ENCODE measurements at places on chromosomes 16 and 17.
A peak's percentile ranks its signal among the peaks of the same experiment; 100 is the strongest.

DNA sequence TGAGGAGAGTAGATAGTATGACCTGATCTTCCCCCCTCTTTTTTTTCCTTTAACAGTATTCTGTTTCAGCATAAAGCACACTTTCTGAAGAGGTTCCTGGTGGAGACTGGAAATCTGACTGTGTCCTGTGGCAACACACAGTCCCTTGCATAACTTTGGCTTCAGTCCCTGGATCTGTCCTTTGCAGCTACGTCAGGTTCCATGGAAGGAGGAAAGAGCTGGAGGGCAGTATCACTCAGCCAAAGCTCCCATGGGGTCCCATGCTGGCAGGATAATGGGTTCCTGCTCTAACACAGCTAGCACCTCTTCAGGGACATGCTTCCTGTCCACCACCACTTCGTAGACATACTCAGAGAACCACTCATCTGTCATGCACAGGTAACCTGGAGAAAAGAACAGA is 13.3 kb upstream of the SLC6A4 start:
- DNase-seq: no peak

DNA sequence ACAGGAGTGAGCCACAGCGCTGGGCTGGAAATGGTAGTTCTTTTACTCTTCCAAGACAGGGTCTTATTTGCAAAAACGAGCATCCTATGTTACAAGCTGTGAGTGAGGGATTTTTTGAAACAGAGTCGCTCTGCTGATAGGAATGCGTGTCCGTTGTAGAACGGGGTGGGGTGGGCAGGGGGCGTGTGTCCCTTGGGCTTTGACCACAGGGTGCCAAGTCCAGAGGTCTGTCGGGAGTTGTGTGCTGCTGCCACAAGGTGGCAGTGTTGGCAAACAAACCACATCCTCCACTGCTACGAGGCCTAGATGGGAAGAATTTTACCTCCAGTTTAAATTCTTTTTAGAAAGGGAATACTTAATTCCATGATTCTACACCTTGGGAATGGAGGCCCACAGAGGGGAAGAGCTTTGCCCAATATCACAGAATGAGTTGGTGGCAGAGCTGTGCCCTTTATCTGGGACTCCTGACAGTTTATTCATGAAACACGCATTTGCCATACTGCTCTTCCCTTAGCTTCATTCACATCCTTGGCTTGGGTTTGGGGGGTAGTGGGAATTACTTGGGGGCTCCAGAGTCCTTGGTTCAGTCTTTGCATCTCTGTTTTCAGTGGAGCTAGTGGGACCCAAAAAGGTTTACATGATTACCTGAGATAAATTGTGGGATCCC is 30.6 kb upstream of the ETV4 start:
- peak; percentile 8 for DNase-seq

DNA sequence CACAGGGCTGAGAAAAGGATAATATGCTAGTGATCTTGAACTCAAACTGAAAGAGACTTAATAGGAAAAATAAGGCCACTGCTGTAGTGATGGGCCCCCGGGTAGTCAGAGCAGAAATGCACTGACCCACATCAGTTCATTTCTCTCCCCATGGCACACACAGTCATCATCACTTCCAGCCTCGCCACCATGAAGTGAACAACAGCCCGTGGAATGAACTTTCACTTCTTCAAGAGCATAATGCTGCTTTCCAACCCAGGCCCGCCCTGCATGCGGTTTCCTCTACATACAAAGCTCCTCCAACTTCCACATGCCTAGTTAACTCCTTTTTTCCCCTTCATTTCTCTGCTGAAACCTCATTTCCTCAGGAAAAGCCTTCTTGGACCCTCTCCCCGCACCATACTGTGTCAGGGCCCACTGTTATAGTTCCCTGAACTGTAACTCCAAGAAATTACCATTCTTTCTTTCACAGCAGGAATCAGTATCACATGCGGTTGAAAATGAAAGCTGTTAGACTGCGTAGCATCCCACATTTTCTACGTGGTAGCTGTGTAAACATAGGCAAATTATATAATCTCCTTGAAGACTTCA is 65.8 kb upstream of the SMIM36 start:
- DNase-seq: peak; percentile 34

GRCh38 chr16:52512297-52512987 is 34.5 kb downstream of the TOX3 start:
- no peak for DNase-seq

GRCh38 chr16:30767767-30768465 is 5.8 kb downstream of the RNF40 start:
- no peak for DNase-seq

- no peak for DNase-seq
These were observed 322.4 kb downstream of the CBLN1 start for GRCh38 chr16:48959204-48959603.

GRCh38 chr16:13606804-13607203 is 313.1 kb upstream of the ERCC4 start:
- DNase-seq: no peak

DNA sequence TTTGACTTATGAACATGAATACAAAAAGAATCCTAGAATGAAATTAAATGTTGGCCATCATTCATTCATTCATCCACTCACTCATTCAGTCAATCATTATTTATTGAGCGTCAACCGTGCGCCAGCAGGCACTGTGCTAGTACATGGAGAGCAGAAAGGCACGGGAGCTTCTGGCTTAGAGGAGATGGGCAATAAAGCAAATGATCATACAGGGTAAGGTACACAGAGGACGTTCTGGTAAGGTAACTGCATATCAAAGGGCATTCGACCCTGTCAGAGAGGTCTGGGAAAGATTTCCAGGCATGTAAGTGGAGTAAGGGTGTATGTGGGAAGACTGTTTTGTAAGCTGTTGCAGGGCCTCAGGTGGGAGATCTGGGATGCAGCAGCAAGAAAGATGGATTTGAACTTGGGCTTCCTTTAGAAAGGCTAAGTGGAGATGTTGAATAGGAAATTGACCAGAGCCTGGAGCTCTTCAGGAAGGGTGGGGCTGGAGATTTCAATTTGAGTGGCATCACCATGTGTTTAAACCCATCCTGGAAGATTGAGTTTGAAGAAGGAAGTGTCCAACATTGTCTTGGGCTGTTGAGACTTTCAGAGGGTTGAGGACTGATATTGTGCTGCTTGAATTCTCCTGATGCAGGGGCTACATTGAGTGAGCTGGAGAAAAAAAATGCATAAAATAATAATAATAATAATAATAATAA is 2.8 kb upstream of the MSI2 start:
- no peak for DNase-seq

GRCh38 chr17:37791447-37792399 is 46.9 kb upstream of the HNF1B start:
- DNase-seq: peak; percentile 20

- DNase-seq: no peak
These were observed 33.9 kb upstream of the SEC14L1 start for GRCh38 chr17:77106874-77107358.

DNA sequence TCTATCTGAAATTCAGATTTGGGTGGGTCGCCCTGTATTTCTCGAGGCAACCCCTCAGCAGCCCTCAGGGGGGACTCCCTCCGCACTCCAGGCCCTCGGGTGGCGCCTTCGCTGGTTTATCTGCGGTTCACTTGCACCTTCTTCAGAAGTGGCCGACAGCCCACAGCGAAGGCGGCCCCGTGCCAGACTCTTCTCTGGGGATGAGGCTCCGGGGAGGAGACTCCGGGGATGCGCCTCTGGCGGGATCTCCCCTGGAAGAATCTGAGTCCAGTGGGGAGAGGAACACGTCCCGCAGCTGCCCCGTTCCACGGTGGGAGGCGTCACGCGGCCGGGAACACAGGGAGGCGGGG is 63.9 kb upstream of the DNAJA2 start:
- peak; percentile 6 for DNase-seq

GRCh38 chr17:78719630-78720298 is 62.3 kb downstream of the CYTH1 start:
- DNase-seq: no peak

GRCh38 chr16:55035956-55036355 is 105.3 kb downstream of the IRX5 start:
- DNase-seq: no peak

DNA sequence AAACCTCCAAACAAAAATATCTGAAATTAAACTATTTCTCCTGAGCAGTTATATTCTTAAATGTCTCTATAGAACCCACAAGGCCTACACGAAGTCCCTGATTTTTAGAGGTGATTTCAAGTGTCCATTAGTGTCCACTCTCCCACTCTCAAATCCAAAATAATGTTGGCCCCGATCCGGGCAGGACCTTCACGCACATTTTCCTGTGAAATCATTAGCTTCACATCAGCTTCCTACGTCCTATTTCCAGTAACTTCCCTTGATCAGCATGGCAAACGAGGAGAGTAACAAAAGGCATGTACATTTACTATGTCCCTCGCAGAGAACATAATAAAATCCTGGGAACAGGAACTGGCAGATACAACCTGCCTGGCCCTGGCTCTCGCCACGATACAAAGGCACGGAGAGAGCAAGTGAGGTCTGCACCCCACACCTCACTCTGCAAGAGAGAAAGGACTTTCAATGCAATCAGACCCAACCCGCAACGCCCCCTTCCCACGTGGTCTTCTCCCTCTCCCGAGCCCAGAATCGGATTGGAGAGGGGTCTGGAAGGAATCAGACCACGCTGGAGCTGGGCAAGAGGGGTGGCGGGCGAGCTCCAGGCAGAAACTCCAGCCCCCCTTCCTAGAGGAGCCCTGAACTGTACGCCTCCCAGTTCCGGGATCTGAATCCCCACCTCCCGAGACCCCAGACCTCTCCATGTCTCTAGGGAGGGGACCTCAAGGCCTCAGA is 17.5 kb upstream of the C17orf78 start:
- peak; percentile 24 for DNase-seq

DNA sequence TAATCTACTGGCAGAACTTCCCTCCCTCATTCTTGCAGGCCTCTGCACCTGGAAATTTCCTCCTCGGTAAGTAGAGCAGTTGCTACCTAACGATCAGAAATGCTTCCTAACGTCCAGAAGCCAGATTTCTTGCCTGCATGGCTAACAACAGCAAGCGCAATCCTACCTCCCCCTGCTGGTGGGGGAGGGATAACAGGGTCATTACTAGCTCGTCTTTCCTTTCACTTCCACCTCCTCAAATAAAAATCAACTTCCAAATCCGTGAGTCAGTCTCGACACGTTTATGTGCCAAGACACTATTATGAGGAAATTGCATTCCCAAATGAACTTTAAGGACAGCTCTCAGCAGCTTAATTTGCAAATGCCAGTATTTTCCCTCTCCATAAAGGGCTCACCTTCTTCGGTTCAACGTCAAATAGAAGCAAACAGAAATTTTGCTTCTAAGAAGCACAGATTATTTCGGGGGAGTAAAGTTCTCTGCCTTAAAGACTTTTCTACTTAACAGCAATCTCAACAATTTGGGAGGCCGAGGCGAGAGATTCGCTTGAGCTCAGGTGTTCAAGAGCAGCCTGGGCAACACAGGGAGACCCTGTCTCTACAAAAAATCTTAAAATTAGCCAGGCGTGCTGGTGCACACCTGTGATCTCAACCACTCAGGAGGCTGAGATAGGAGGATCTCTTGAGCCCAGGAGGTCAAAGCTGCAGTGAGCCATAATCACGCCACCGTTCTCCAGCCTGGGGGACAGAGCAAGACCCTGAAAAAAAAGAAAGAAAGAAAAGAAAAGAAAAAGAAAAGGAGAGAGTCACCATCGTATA is 188.6 kb upstream of the PSMD7 start:
- DNase-seq: peak; percentile 15

DNA sequence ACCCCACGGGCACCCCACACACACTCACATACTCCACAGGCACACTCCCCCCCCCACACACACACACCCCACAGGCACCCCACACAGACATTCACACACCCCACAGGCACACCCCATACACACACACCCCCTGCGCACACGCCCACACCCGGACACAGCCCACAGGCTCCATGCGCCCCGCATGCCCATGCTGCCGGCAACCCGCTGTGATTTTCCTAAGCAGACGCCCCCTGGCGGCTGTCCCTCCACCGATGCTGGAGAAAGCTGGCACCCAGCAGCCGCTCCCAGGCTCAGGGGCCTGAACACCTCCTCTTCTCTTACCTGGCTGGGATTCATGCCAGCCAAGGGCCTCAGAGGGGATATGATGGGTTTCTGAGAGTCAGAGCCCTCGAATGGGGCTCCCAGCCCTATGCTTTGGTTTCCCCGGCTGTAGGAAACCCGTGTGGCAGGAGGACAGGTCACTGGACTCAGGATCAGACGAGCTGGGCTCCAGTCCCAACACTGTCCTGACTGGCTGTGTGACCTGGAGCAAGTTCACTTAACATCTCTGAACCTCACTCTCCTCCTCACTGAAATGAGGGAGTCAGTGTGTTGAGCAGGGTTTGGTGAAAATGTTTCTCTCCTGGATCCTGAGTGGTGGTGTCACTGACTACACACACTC is 19.6 kb upstream of the TNFRSF13B start:
- DNase-seq: peak; percentile 50

DNA sequence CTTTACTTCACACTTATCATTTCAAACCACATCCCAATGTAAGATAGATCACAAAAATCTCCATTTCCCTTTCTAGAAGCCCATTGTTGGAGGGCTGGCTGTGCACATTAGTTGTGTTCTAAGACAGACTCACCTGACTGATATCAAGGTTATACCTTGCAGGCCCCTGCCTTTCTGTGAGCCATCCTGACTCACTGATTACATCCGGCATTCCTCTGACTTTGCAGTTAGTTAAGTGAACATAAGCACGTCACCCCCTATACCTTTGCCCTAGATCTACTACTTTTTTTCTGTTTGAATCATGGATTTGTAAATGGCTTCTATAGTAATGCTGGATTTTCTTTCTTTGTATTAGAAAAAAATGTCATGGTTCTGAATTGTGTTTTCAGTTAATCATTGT is 78.3 kb downstream of the TANGO6 start:
- DNase-seq: no peak

GRCh38 chr17:72700226-72700625 is 392.3 kb downstream of the SLC39A11 start:
- no peak for DNase-seq

GRCh38 chr17:13001991-13002615 is 15.7 kb downstream of the ELAC2 start:
- DNase-seq: no peak

DNA sequence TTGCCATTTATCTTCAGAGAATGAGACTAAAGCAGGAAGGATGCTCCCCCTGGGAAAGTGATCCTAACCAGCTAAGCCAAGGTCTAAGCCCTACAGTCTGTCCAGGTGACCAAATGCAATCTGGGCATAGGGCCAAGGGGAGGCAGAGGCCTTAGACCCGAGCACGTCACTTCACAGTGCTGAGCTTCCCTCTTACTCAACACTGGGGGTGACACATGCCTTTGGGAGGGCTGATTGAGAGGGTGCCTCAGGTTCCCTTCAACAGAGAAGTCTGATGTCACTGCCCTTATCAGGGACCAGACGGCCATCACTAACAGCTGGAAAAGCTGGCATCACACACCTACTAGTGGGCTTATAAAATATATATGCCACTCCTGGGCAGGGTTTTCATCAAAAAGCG is 4.0 kb downstream of the CIAO2B start:
- no peak for DNase-seq

Data from stimulated activated CD8-positive, alpha-beta memory T cell treated with anti-CD3 and anti-CD28 coated beads, Interleukin-7, amount 100 ng/mL, for 48 hours (primary cell).